ENCODE measurements at places on chromosomes 7 and 10.

DNA sequence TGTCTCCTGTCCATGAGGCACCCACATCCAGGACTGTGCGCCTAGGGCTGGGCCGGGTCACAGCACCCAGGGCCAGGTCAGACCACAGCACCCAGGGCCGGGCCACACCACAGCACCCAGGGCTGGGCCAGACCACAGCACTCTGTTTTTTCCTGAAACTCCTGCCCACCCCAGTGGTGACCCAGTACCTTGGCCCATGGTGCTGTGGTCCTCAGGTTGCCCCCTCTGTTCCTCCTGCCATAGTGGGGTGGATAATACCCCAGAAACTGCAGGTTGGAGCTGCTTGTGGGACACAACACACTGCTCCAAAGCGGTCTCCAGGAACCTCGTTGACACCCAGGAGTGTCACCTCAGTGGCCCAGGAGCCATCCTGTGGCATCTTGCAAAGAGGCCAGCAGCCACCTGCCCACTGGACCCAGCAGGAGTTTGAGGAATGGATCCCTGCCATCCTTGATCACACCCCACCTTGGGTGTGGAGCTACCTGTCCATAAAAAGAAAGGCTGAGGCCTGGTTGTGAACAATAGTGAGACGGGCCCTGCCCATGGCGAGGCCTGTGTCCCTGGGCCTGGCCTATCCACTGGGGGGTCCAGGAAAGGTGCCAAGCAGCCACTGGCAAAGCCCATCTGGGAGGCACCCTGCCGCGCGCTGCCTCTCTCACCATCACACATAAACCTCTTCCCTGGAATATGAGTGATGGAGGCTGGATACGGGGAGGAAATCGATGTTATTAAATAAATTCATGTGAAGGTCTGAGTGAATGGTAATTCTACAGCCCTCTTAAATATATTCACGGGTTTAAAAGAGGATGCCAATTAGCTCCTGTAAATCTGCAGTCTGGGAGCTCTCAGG is 89.0 kb downstream of the NKX6-2 start:
- DNase-seq, result no peak

GRCh38 chr10:21929070-21929469 is 74.5 kb downstream of the DNAJC1 start:
- DNase-seq, result no peak

DNA sequence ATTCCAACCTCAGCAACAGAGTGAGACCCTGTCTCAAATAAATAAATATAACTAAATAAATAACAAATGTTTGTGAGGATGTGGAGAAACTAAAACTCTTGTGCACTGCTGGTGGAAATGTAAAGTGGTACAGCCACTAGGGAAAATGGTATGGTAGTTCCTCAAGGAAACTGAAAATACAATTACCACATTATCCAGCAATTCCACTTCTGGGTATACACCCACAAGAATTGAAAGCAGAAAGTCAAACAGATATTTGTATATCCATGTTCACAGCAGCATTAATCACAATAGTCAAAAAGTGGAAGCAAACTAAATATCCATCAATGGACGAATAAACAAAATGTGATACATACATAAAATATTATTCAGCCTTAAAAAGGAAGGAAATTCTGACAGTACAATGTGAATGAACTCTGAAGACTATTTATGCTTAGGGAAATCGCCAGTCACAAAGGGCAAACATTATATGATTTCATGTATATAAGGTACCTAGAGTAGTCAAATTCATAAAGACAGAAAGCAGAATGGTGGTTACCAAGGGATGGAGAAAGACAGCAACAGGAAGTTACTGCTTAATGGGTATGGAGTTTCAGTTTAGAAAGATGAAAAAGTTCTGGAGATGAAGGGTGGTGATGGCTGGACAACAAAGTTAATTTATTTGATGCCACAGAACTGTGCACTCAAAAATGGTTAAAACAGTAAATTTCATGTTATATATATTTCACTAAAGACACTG is 9.8 kb downstream of the ARHGAP12 start:
- no peak for DNase-seq

GRCh38 chr10:31146491-31147209 is 115.0 kb upstream of the ZNF438 start:
- DNase-seq, result no peak

GRCh38 chr10:4136121-4136520 is 351.1 kb upstream of the KLF6 start:
- DNase-seq, result no peak

- no peak for DNase-seq
These were observed 10.4 kb upstream of the ITGB8 start for GRCh38 chr7:20320322-20320721.

GRCh38 chr10:94430701-94431100 is 28.4 kb downstream of the TBC1D12 start:
- no peak for DNase-seq

DNA sequence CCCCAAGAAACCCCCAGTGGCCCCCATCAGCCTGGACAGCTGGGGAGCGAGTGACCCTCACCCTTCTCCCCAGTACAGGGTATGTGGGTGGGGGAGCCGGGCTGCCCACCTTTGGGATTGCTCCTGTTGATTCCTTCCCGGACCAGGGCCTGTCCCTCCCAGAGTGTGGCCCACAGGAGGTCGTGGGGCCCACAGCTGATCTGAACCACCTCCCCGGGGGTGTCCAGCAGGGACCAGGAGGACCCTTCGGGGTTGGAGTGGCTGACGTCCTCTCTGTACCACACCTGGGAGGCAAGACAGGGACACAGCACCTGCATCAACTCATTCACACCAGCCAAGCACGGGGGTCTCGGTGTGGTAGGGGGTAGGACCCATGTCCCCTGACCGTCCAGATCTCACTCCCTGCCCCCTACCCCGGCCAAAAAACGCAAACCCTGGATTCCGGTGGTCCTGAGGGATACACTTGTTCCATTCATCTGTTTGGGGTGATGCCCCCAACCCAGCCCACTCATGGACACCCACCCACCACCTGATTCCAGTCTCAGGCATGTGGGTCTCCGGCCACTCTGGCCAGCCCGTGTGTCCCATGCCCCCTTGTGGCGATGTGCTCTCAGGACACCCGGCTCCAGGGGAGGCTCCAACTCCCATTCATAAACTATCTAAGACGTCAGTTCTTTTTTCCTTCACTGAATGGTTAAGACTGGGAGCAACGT is 10.9 kb downstream of the TECPR1 start:
- DNase-seq, result no peak

DNA sequence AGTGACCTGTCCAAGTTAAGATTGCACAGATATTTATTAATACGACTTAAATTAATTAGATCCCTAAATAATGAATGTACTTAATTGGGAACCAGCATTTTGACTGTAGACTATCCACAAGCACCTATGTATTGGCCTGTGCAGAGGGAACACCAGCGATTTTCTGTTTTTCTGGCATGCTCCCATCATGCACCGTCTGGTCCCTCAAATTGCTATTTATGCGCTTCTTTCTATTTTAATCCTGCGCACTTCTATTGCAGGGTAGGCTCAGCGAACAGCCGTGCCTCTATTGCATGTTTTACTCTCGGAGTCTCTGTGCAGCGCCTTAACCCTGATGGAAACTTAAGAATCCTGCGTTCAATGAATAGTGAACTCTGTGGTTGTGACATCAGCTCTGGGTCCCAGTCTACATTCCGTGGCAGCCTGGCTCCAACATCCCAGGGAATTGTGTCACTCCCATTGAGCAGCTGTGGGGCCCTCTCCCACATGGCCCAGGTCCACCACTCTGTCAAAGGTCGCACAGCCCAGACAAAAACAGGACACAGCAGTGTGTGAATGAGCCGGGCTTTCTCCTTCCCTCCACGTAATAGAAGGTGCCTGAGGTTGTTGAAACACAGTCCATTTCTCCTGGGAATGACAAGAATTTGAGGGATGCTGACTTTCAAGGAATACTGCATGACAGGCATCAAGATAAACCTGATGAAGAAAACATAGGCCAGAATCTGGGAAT is 239.7 kb upstream of the KLF6 start:
- DNase-seq, result no peak

- DNase-seq, result no peak
These were observed 6.7 kb downstream of the COL1A2 start for GRCh38 chr7:94401428-94401814.

GRCh38 chr10:14016011-14016536 is 314.6 kb downstream of the FRMD4A start:
- DNase-seq, result no peak

GRCh38 chr7:128227271-128227670 is 13.8 kb upstream of the LEP start:
- DNase-seq, result no peak

DNA sequence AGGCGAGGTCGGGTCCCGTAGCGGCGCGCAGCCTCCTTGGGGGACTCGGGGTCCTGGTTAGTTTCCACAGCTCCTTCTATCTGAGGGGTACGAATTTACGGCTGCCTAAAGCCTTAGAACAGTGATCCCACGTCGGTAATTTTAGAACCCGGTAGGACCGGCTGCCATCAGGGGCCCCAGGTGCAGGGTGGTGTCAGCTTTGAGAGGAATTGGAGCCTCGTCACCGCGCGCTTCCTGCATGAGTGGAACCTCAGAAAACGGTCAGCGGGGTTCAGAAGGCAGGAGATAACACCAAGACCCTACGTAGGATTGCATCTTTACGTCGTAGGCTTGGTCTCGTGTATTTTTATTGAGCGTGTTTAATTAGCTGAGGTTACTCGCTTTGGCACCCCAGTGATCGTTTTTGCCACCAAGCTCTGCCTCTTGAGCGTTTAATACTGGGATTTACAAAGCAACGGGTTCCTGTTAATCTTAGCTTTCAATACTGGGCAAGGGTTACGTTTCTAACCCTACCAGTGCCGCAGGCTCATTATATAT is 443 bp downstream of the RNF32 start:
- DNase-seq, result no peak

DNA sequence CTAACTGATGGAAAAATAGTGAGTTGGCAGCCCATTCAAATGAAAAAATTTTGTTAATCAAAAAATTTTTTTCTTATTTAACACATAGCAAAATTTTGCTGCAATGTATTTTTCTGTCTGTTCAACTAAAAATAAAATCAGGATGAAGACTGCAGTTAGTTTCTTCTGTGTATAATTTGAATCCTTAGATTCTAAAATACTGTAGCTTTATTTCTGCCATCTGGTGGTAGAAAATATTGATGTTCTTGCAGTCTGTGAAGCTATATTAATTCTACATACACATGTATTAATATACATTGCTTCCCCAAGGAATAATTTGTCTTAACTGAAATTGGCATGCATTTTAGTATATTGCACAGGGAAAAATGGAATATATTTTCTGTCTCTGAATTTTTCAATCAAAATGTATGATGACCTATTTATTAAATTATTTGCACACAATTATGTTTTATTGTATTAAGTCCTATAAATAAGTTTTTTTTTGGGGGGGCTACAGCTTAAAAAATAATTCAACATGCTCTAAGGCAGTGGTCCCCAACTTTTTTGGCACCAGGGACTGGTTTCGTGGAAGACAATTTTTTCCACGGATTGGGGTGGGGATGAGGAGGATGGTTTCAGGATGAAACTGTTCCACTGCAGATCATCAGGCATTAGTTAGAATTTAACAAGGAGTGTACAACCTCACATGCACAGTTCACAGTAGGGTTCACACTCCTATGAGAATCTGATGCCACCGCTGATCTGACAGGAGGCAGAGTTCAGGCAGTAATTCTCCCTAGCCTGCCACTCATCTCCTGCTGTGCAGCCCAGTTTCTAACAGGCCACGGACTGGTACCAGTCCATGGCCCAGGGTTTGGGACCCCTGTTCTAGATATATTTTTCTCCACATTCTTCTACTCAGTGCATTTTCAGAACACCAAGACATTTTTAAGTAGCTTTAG is 119.4 kb downstream of the GNAT3 start:
- no peak for DNase-seq

GRCh38 chr7:73888959-73889358 is 28.0 kb downstream of the TMEM270 start:
- DNase-seq, result no peak

- DNase-seq, result no peak
These were observed 191.3 kb upstream of the KLF14 start for GRCh38 chr7:130925136-130925794.

- no peak for DNase-seq
These were observed 38.8 kb downstream of the FAM53B start for GRCh38 chr10:124705381-124705740.

GRCh38 chr7:111029574-111030251 is 61.2 kb upstream of the LRRN3 start:
- no peak for DNase-seq

DNA sequence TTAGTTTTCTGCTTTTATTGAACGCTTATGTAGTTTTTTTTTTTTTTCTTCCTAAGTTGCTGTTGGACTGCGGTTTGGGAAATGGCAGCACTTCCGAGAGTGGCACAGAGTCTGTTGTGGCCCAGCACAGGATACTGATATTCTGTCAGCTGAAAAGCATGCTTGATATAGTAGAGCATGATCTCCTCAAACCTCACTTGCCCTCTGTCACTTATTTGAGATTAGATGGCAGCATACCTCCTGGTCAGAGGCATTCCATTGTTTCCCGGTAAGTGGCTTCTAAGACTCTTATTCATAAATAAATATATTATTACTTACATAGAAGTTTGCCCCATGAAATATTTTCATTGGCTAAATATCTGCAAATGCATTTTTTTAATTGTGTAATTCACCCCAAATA is 101.1 kb downstream of the BTAF1 start:
- DNase-seq, result no peak

DNA sequence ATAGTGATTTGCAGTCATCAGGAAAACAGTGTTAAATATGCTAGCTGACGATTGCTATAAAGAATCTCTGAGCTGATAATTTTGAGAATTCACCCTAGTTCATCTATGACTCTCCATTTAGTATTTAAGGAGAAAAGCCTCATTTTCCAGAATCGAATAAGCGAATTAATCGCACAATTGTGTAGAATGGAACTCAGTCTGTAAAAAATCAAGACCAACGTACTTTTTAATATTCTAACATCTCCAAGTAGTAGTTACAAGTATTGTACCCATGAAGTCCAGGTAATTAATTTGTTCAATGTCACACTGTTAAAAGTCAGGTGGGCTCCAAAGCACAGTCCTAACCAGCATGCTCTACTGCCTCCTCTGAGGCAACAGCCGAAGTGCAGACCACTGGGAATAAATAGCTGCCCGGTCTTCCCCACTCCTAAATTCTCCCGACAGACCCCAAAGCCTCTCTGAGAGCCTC is 380 bp upstream of the AGBL3 start:
- no peak for DNase-seq

DNA sequence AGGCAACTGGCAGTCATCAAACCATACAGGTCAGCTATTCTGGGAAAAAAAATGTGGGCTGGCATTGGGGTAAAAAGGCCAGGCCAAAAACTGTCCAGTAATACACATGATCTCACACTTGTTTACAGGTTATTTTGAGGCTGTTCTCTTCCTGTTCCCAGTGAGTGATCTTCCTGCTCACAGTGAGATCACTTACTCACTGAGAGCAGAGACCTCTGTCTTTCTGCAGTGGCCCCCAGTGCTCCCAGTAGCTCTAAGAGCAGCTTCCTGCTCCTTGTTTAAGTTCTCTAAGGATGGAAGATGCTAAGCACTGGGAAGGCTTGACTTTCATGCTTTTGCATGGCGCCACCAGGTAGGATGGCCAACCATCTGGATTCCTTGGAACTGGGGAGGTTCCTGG is 93.5 kb upstream of the KIAA1217 start:
- DNase-seq, result no peak

All from amygdala (tissue), 56 donors.